ENCODE measurements at places on chromosomes 12 and 14. TPM values are rescaled to one million over a fixed set of nuclear protein-coding genes. Genes with fewer than 3 reads are reported as not detected.

LRRK2 gene
- not detected for total RNA-seq

MYO1H gene
- not detected for total RNA-seq

TCL1B gene
- not detected for total RNA-seq

EML5 gene
- total RNA-seq: 1.1 TPM

OSBPL8 gene
- total RNA-seq: 69.7 TPM

CLEC2B gene
- 42.0 TPM for total RNA-seq

PRB2 gene
- not detected for total RNA-seq

SLC38A4 gene
- not detected for total RNA-seq

WNT1 gene
- total RNA-seq: 0.27 TPM

ACVRL1 gene
- total RNA-seq: not detected

GPRC5D gene
- not detected for total RNA-seq

TMEM179 gene
- total RNA-seq: not detected

PGF gene
- not detected for total RNA-seq

LBHD2 gene
- total RNA-seq: not detected

MTHFD1 gene
- 194 TPM for total RNA-seq

SMCO2 gene
- total RNA-seq: not detected

PRIM1 gene
- 76.6 TPM for total RNA-seq

ABCD2 gene
- total RNA-seq: 7.3 TPM

NTS gene
- not detected for total RNA-seq

FITM1 gene
- total RNA-seq: 2.2 TPM

NDRG2 gene
- total RNA-seq: 7.6 TPM

IAPP gene
- not detected for total RNA-seq

HSP90B1 gene
- total RNA-seq: 285 TPM

ZDHHC22 gene
- total RNA-seq: not detected

Data from activated naive CD4-positive, alpha-beta T cell treated with anti-CD3 and anti-CD28 coated beads, Interleukin-2, amount 50 U/mL, for 72 hours (primary cell).